Stimulated activated CD8-positive, alpha-beta memory T cell treated with anti-CD3 and anti-CD28 coated beads, Interleukin-4, amount 100 ng/mL, for 1 hour (primary cell): ENCODE measurements at places on chromosomes 7 and 10.

DNA sequence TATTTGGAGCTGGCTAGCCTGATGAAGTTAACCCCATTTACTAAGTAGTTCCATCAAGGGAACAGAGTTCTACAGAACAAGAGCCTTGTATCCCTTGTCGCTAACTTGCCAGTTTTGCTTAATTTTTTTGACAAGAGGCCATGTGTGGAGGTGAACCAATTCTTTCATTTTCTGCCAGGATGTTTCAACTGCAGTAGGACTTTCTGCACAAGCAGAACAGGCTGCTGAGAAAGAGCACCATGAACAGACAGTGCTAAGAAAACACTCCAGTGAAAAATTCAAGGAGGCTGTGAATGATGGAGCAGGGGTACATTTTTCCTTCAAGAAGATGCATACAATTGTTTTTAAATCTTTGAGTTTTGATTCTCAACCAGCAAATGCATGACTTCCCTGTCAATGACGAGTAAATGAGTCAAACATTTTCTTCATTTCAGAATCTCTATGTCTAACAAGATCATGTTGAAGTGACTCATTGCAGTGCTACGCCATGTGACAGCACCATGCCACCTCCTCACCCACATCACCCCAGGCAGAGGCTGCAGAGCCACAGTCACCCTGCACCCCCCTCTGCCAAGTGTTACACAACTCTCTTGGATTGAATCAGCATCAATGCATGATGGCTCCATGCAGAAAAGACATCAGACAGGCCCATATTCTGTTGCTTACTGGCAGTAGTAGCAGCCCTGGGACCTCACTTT lies 193.1 kb downstream of the COBL start:
- DNase-seq, result no peak

DNA sequence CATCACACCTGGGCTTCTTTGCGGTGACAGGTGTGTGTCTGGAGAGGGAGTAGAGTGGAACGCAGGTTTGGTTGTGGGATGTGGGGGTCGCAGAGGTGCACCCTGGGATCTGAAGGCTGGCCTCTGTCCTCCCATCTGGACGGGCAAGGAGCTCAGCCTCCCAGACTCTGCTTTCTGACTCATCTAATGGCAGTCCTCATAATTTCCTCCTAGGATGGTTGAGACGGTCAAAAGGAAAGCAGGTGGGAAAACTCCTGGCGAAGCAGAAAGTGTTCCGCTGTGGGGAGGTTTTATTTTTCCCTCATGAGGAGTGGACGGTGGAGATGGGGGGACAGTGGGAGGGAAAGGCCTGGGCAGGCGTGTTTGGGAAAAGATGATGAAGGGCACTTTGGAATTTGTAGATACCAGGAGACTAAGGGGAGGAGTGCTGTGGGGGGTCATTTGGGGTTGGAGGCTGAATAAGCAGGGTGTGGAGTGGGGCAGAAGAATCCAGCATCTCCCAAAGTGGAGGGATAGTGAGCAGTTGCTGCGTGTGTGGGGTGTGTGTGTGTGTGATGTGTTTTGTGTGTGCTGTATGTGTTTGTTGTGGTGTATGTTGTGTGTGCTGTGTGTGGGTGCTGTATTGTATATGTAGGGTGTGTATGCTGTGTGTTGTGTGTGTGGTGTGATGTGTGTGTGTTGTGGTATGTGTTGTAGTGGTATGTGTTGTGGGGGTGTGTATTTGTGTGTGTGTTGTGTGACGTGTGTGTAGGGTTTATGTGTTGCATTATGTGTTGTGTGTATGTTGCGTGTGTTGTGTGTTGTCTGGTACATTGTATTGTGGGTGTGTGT lies 97.2 kb upstream of the PODXL start:
- no peak for DNase-seq

DNA sequence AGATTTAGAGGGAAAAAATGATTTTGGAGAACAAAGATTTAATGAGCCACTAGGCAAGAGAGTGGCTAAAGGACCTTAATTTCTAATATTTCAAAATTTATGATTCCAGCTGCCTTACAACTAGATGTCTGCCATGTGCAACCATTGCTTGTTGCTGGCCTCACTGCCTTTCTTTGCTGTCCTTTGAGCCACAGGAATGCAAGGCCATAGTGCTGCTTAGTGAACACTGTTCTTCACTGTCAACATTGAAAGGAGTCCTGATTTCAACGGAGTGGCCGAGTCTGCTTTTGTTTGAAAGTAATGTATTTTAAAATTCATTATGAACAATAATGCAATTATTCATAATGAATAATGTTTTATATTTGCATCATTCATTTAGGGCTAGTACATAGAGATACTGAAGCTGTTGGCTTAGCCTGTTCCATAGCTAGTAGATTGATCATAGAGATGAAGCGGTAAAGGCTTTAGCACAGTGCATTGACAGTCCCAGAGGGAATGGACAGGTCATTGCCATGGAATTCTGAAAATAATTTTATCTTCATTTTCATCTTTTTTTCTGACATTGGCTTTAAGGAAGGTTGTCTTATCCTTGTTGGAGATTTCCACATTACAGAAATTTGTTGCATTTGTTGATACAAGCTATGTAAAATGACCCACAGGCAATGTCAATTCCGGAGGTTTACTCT lies 544.1 kb downstream of the AUTS2 start:
- DNase-seq, result no peak

- no peak for DNase-seq
Measured at GRCh38 chr7:117975476-117975875, 102.2 kb upstream of the CTTNBP2 start.

DNA sequence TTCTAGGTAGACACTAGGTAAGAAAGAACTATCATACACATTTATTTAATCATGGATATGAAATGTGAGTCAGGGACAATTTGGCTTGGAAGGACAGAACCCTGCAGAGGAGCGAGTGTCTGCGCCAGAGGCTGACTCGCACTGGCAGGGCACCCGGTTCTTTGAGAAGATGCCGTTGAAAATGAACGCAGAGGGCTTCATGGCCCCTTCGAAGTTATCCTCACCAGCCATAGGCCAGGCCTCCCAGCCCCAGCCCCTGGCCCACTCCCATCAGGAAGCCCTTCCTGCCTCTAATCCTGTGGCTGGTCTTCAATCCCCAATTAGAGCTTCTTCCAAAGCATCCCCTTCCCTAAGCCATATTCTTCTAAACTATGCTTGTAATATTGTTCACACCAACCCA lies 239.8 kb downstream of the TCERG1L start:
- DNase-seq, result no peak

- DNase-seq, result no peak
Measured at GRCh38 chr10:63423494-63423893, 42.3 kb downstream of the JMJD1C start.

DNA sequence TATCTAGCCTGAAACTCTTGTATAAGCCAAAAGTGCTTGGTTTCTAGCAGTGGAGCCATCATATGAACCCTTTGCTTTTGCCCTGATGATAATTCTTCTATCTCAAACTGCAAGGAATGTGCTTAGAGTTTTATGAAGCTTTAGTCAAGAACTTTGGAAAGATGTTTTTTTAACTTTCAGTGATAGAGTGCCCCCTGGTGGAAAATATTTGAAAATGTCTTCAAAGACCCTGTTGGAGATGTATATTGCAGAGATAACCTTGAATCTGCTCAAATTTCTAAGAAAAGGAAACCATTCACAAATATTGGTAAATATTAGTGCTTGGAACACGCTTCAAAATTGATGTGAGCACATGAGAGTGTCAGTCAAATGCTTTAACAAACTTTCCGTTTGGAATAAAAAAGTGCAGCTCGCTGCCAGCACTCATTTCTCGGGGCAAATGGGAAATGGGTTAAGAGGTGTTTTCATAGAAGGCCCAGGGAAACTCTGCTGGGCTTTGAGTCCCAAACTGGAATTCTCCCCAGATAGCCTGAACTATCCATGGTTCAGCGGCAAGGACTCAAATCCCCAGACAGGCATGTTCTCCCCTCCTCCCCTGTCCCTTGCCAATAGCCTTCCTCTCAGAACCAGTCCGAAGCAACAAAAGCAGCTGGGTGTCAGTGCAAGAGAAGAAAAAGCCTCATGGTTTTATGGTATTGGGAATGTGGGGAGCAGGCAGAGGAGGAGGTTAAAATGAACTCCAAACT lies 129.3 kb downstream of the MYOF start:
- no peak for DNase-seq

DNA sequence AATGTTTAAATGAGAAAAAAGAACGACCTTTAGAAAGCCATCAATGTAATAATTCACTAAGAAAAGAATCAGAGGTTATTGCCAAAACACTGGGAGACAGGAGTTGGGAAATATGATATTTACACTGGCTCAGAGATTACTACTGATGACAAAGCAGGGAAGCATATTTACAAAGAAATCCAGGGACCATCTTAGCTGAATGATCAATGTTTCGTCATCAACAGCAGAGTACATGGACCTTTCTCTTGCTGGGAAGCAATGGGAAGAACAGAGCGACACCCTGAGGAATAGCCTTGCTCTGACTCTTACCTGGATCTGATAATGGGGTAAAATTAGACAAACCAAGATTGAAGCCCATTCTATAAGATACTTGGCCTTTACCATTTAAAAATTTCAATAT lies 1293.5 kb downstream of the XPNPEP1 start:
- DNase-seq, result no peak

DNA sequence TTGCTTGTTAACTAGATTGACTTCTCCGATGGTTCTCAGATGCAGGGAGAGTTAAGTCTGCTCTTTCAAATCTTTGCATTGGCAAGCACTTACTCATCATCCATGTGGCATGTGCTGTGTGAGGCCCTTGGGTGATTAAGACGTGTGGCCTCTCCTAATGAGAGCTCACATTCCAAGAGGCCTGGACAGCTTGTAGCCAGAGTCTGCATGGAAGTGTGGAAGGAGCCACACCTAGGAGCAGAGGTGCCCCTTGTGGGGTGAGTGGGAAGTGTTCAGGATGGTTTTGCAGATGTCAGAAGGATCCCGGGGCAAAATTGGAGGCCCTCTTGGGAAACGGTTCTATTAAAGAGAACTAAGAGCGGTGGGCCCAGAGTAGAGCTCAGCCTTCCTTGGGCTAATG lies 225.9 kb downstream of the PAXIP1 start:
- no peak for DNase-seq
